Uterus (tissue), 4 donors: ENCODE measurements at places on chromosomes 12 and 14. TPM values are rescaled to one million over a fixed set of nuclear protein-coding genes. Genes with fewer than 3 reads are reported as not detected.

MYO1H gene
- total RNA-seq, result not detected

GRCh38 chr12:21456291-21456780, 18.9 kb downstream of the PYROXD1 start:
- no peaks in the 10 kb centered on the region for H3K4me1 ChIP-seq
- no peak overlapping the region for H3K27ac ChIP-seq
- no peaks in the 10 kb centered on the region for H3K27me3 ChIP-seq
- no peaks in the 10 kb centered on the region for H3K36me3 ChIP-seq
- H3K4me3 ChIP-seq, result no peak overlapping the region

GRCh38 chr12:65832217-65832616, 7.9 kb downstream of the HMGA2 start:
- no peak overlapping the region for H3K4me3 ChIP-seq
- no peak for DNase-seq
- no peak overlapping the region for H3K27ac ChIP-seq
- no peaks in the 10 kb centered on the region for H3K4me1 ChIP-seq
- peaks cover 31% of the 10 kb centered on the region for H3K27me3 ChIP-seq
- no peaks in the 10 kb centered on the region for H3K36me3 ChIP-seq

OAS2 gene
- 2.0 TPM for total RNA-seq

DNA sequence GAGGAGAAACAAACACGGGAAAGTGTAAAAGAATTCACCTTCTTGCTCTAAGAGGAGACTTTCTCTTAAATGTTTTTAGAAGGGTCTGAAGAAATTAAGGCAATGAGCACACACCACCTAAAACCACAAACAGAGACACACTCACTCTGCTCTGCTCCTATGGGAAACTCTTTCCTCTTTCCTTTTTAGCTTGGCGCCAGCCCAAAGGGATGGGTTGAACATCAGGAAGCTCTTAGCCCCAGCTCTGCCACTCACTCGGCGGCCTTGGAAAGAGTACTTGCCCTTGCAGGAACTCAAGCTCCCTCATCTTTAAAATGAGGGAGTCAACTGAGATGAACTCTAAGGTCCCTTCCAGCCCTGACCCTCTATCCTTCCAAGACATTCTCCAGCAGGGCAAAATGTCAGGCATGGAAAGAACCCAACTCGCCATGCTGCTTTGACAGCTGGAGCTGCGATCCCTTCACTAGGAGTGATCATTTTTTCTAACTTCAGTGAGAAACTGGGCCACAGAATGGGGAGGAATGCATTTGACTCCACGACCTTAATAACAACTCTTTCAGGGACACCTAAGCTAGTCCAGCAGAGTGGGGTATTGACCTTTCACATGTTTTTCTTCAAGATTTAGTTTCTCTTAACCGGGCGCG, 980 bp upstream of the RNASE8 start:
- no peaks in the 10 kb centered on the region for H3K4me1 ChIP-seq
- no peak overlapping the region for H3K27ac ChIP-seq
- H3K36me3 ChIP-seq, result no peaks in the 10 kb centered on the region
- no peak overlapping the region for H3K4me3 ChIP-seq
- DNase-seq, result no peak
- H3K27me3 ChIP-seq, result no peaks in the 10 kb centered on the region

GRCh38 chr14:103514596-103515421, 7.8 kb downstream of the CKB start:
- H3K27me3 ChIP-seq, result no peaks in the 10 kb centered on the region
- no peak for DNase-seq
- H3K4me1 ChIP-seq, result peaks cover 29% of the 10 kb centered on the region

- no peaks in the 10 kb centered on the region for H3K4me1 ChIP-seq
- H3K27me3 ChIP-seq, result no peaks in the 10 kb centered on the region
- H3K36me3 ChIP-seq, result no peaks in the 10 kb centered on the region
- no peak overlapping the region for H3K27ac ChIP-seq
- DNase-seq, result no peak
Observed at GRCh38 chr14:99037777-99038430, 234.1 kb downstream of the BCL11B start.

SLC25A47 gene
- total RNA-seq, result not detected

DNA sequence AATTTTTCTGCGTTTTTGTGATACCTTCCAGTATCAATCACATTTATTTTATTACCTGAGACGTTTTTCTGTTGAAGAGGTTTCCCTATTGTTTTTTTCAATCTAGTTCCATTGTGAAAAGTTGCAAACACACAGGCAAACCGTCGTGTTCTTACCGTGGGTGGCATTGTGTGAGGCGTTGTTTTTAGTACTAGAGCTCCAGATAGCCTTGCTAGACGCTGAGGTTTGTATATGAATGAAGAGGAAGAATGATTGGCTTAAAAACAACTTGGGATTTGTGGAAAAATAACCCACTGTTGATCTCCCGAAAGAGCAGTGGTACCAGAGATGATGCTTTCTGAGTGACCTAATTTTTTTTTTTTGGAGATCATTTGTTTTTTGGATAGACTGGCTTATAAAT, 1.0 kb downstream of the SOCS4 start:
- no peaks in the 10 kb centered on the region for H3K27me3 ChIP-seq
- no peak overlapping the region for H3K27ac ChIP-seq
- no peak for DNase-seq
- H3K4me1 ChIP-seq, result peaks cover 13% of the 10 kb centered on the region

GRCh38 chr12:75471902-75472890, 8.4 kb upstream of the GLIPR1 start:
- no peak overlapping the region for H3K27ac ChIP-seq
- H3K4me3 ChIP-seq, result no peak overlapping the region
- H3K4me1 ChIP-seq, result no peaks in the 10 kb centered on the region

KLHDC1 gene
- 35.3 TPM for total RNA-seq

REM2 gene
- not detected for total RNA-seq

DNA sequence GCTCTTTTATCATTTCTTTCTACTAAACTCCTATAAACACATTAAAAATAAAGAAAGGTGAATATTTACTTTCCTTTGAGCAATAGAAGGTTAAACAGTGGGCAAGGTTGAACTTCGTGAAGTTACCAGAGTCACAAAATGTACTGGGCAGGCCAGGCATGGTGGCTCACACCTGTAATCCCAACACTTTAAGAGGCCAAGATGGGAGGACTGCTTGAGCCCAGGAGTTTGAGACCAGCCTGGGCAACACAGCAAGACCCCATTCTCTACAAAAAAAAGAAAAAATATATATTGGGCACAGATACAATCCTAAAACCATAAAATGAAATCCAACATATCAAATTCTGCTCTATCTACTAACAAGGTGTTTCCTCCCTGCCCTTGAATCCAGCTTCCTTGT, 60.7 kb upstream of the VPS33A start:
- DNase-seq, result no peak
- H3K4me1 ChIP-seq, result no peaks in the 10 kb centered on the region
- H3K4me3 ChIP-seq, result no peak overlapping the region
- H3K27ac ChIP-seq, result no peak overlapping the region
- no peaks in the 10 kb centered on the region for H3K36me3 ChIP-seq

GRCh38 chr14:74583689-74584434, 28.2 kb downstream of the LTBP2 start:
- H3K27me3 ChIP-seq, result no peaks in the 10 kb centered on the region
- no peak overlapping the region for H3K4me3 ChIP-seq
- H3K27ac ChIP-seq, result peak overlapping the region; percentile 74
